ENCODE measurements at places on chromosomes 5 and 9.

GRCh38 chr5:4572311-4573100, 567.6 kb upstream of the ADAMTS16 start:
- DNase-seq: no peak

DNA sequence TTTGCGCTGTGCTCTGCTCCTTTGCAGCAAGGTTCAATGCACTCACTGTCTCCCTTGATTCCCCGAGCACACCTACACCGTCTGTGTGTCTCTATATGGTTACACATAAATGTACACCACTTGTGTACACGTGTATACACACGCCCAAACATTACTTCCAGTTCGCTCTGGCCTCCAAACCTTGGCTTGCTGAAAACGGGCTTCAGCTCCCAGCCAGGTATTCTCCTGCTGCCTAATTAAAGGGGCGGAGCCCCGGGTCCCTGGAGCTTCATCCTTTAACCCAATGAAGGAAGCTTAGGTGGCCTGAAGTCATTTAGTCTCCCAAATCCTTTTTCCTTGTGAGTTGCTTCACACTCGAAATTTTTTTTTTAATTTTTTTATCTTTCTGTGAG, 4.6 kb downstream of the ISL1 start:
- no peak for DNase-seq

GRCh38 chr5:143402017-143402552, 1.4 kb downstream of the NR3C1 start:
- DNase-seq: peak; percentile 68

DNA sequence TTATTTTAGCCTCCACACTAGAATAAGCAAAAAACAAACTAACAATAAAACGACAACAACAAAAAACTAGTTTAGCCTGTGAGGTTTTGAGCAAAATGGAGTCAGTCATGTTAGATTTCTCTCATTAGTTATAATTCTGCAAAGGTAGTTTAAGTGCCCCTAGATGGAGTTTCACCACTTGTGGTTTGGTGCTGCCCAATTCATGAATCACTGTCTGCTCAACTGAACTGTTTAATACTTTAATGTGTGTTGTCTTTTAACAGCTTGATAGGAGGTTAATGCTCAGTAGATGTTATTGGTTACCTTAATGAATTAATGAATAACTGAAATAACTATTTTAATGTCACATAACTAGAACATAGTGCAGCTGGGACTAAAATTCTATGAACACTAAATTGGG, 3.5 kb upstream of the PLAA start:
- DNase-seq: no peak

GRCh38 chr5:9898319-9898718, 268.2 kb upstream of the TAS2R1 start:
- DNase-seq: peak; percentile 46

DNA sequence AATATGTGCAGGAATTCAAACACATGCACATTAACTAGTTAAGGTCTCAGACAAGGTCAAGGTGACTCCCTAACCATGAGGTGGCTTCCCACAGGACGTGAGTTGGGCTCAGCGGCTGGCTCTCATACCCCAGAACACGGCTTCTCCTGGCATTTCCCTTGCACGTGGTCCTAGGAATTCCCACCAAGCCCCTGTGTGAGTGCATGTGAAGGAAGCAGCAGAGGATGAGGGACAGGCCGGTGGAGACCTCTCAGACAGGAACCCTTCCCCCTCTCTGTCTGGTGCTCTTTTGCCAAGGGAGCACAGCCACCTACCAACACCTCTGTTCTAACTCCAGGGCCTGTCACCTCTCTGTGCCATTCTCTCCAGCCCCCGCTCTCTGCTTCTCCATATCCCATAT, 271.0 kb downstream of the FSTL4 start:
- no peak for DNase-seq

- no peak for DNase-seq
Measured at GRCh38 chr5:141632650-141633049, 4.0 kb downstream of the HDAC3 start.

- no peak for DNase-seq
Measured at GRCh38 chr5:102910240-102911226, 155.4 kb downstream of the PAM start.

DNA sequence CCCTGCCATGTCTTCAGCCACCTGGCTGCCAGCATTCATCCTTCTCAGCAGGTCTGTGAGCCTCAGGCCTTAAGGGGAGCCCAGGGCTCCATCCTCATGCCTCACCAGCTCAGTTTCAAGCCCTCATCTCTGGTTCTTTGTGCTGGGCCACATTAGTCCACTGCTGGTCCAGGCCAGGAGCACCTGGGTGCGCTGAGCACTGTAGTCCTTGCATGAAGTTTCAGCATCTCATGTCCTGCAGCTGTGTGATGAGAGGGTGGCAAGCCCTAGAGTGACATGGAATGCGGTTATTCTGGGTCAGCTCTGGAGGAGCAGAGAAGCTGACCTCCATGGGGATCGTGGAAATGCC, 42.7 kb downstream of the COL5A1 start:
- DNase-seq: no peak

GRCh38 chr5:158522776-158523175, 576.9 kb downstream of the EBF1 start:
- no peak for DNase-seq

GRCh38 chr9:109166771-109167601, at the start of gene FRRS1L:
Gene FRRS1L (minus strand): TSS chr9:109167249. CDS start chr9:109167138, 111 bp downstream.
- no peak for DNase-seq

DNA sequence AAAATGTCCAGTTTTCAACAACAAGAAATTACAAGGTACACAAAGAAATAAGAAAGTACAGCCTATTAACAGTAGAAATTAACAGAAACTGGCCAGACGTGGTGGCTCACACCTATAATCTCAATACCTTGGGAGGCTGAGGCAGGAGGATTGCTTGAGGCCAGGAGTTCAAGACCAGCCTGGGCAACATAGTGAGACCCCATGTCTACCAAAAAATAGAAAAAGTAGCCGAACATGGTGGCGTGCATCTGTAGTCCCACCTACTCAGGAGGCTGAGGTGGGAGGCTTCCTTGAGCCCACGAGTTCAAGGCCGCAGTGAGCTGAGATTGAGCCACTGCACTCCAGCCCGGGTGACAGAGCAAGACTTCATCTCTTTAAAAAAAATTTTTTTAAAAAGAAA, 41.5 kb upstream of the FSD1L start:
- DNase-seq: no peak

DNA sequence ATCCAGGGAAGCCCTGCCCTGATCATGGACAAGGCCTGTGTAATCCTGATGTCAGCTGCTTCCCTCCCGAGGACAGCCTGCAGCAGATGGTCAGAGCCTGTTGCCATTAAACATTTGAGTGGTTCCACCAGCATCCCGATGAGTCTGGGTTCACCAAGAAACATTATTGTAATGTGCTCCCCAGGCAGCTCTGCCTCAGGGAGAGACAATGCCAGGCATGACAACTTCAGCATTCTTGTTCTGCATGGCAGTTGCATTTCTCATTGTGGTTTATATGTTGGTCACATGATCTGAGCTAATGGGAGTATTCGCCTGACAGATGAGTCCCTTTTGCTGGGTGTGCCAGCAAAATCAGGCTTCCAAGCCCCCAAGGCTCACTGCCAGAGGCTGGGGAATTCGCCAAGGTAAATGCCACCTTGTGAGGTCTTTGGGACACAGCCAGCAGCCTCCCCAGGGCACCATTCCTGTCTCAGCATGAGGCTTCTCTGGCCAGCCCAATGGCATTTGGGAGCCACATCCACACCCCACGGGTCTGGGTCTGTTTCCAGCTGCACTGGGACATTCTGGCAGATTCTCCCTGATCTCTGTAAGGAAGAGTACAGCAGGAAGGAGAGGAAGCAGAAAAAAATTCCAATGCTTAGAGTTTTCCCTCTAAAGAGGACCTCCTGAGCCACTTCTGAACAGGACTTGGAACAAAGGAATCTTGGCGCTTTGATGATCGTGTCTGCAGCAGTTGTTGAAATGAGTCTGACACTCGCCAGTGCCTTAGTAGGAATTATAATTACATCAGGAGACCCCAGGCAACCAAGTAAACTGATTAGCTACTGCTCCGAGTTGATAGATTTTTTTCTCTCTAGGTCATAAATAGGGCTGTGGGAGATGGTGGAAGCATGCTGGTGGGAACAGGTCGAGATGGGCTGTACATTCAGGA, 18.7 kb downstream of the KCNIP1 start:
- no peak for DNase-seq

GRCh38 chr5:35443803-35444595, 173.7 kb upstream of the SPEF2 start:
- DNase-seq: peak; percentile 10

GRCh38 chr5:118863345-118863744, 125.0 kb downstream of the DTWD2 start:
- no peak for DNase-seq

DNA sequence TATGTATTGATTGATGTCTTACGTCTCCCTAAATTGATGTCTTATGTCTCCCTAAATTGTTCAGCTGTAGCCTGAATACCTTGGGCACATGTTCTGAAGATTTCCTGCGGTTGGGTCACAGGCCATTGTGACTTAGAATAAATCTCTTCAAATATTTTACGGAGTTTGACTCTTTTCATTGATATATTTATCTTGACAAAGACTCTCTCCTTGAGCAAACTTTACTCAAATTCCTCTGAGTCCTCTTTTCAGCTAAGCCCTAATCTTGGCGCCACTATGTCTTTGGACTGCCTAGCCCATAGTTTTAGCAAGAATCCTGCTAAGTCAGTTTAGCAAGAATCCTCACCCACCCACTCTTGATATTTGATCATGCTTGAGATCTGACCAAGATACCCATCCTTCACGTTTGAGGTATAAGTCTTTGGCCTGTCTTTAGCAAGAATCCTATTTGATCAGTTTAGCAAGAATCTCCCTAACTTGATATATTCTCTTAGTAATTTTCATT, 35.3 kb upstream of the FBXL17 start:
- no peak for DNase-seq

GRCh38 chr5:180194410-180195345, 14.3 kb downstream of the RASGEF1C start:
- DNase-seq: no peak

GRCh38 chr5:151054709-151055108, 26.1 kb downstream of the TNIP1 start:
- DNase-seq: no peak

- DNase-seq: no peak
Measured at GRCh38 chr9:135046739-135047350, 40.6 kb upstream of the OLFM1 start.

- DNase-seq: no peak
Measured at GRCh38 chr5:41738710-41739354, 131.4 kb downstream of the OXCT1 start.

GRCh38 chr5:176934309-176934930, 35.3 kb upstream of the HK3 start:
- no peak for DNase-seq

- DNase-seq: no peak
Measured at GRCh38 chr5:176646049-176646706, 1.1 kb upstream of the TSPAN17 start.

DNA sequence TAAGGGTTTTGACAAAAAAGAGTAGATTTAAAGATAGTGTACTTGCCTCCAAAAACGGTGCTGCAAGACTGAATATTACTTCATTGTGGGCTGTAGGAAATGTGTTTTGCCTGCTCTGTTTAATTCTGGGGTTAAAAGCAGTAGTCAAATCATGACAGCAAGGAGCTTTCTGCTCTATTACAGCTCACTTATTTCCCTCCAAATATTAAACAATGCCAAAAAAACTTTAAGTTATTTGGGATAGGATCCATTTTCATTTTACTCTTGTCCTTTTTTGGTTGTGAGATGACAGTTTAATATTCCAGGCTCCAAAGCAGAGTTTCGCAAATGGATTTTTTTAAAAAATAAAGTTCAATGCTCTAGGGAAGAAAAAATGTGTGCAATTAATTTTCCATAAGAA, 340.4 kb upstream of the RGMB start:
- no peak for DNase-seq

DNA sequence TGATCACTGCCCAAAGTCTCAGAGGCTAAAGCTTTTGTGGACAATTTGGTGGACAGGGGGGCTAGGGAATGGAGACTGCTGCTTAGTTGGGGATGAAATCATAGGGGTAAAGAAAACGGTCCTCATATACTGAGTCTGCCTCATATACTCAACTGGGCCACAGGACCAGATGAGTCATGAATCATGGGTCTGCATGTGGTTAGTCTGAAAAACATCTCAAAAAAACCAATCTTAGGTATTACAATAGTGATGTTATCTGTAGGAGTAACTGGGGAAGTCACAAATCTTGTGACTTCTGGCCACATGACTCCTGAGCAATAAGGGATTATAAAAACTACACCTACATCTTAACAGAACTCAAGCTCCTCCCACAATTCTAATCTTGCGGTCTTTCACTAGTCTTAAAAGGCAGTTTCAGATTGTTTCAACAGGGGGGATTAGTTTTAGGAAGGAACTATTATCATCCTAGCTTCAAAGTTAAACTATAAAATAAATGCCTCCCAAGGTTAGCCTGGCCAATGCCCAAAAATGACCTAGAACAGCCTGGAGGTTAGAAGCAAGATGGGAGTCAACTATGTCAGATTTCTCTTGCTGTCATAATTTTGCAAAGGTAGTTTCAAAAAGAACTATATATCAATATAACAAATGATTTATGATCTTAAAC, 17.5 kb downstream of the TMEM161B start:
- DNase-seq: no peak

GRCh38 chr5:31231177-31231838, 37.8 kb downstream of the CDH6 start:
- DNase-seq: no peak

GRCh38 chr5:43154469-43154868, 33.8 kb downstream of the ZNF131 start:
- DNase-seq: no peak

DNA sequence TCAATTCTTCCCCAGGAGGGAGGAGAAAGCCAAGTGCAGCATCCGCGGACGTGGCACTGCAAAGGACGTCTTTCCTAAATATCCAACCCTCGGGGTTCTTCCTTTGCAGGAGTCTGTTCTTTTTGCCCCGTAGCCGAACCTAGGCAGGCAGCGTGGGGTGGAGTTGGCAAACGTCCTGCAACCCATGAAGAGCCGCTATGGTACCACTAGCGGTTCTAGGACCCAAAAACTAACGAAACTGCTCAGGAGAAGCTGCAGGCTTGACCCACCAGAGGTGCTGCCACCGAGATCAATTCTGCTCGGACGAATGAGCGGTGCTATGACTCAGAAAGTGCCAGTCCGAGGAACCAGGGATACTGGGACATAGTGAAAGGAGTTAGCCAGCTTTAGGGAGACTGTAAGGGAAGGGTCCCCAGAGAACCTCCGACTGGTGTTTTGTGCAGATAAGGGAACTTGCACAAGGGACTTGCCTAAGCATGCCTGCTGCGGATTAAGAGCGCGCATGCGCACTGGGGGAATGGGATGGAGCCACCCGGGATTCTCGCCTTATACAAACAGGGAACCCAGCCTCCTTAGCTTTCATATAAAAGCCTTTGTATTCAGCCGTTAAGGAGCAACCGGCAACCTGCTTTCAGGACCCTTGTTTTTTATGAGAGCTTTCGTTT, 32.7 kb downstream of the ANXA2R start:
- peak; percentile 87 for DNase-seq

GRCh38 chr9:111895996-111896941, at the start of gene UGCG:
Gene UGCG (plus strand): TSS chr9:111896814. CDS start chr9:111897216, 402 bp downstream.
- peak; percentile 94 for DNase-seq

DNA sequence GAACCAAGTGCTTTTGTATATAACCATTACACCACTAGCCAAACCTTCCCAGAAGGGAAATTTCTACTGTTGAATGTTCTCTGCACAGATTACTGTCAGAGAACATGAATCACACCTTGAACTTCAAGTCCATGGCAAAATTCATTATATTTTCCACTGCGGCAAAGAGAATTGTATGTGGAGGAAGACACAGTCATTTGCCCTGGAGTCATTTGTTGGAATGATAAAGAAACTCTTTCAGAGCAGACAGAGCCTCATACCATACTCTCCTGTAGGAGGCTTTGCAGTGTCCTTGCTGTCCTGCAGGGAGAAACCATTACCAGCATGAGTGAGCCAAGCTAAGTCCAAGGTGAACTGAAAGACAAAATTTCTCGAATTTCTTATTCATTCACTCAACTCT, 369.0 kb downstream of the ARHGEF28 start:
- DNase-seq: no peak

Data from GM12865 (cell line).